Activated CD8-positive, alpha-beta T cell treated with anti-CD3 and anti-CD28 coated beads, Interleukin-2, amount 10 ng/mL, durations not matched to agents 7 days and 5 days (primary cell): ENCODE measurements at places on chromosomes 7 and 10.

DNA sequence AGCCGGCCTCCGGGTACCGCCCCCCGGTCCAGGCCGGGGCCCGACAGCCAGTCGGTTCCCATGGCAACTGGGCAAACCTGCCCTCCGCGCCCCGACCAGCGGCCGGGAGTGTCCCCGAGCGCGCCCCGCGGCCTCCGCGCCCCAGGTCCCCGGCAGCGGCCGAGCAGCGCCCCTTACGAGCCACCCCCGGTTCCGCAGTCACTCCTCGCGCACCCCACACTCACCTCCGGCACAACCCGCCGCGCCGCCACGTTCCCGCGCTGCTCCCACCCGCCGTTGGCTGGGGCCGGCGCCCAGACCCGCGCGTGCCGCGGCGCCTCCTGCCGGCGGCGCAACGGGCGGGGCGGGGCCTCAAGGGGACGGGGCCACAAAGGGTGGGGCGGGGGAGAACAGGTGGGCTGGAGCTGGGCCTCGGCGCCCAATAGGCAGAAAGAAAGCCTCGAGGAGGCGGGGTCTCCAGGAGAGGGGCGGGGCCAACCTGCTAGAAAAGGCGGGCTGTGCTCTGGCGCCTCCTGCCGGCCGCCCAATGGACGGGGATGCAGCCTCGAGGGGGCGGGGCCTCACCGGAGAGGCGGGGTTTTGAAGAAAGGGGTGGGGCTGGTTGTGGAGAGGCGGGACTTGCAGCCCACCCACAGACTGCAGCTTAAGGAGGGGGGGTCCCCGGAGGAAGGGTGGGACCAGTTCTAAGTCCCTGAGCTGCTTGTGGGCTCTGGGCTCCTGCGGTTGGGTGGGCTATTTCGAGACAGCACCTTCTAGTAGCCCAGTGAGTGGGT lies at the start of gene RADIL:
Gene RADIL, minus strand, starts transcription at position 345 of the 773 bp plus-strand sequence. CDS start 5,577 bp downstream, outside the sequence.
- peak; percentile 93 for DNase-seq

DNA sequence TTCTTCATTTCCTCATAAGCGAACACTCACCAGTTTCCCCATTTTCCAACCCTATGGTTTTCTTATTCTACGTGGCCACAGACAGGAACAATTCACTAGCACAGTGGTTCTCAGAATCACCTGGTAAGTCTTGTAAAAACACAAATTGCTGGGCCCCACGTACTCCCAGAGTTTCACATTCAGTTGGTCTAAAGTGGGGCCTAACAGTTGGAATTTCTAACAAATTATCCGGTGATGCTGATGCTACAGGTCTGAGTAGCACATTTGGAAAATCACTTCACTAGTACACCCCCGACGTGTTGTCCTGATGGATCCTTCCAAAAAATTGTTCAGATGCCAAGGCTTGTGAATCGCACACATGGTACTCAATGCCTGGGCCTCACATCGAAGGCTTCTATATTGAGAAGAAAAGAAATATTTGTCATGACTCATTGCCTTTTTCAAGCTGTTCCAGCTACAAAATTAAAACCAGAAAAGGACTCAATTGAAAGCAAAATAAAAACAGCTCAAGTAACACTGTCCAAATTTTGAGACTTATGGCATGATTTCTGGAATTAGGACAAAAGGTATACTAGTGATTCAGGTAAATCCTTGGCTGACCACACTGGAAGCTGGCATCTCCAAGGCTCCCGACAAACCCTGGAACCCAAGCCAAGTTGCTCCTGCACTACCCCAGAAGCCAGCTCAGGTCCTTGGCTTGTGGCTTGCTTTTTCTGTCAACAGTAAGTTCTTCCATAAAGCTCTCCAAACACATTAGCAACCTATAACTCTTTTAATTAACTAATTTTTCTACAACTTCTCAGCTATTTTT lies 12.9 kb upstream of the VIM start:
- DNase-seq = no peak

- no peak for DNase-seq
Observed at GRCh38 chr7:80649011-80649410, 10.6 kb downstream of the CD36 start.

GRCh38 chr7:91630581-91631380 lies 249.7 kb downstream of the MTERF1 start:
- DNase-seq = no peak
